Right renal pelvis (tissue), 4 donors: ENCODE measurements at places on chromosomes 2 and 18.

DNA sequence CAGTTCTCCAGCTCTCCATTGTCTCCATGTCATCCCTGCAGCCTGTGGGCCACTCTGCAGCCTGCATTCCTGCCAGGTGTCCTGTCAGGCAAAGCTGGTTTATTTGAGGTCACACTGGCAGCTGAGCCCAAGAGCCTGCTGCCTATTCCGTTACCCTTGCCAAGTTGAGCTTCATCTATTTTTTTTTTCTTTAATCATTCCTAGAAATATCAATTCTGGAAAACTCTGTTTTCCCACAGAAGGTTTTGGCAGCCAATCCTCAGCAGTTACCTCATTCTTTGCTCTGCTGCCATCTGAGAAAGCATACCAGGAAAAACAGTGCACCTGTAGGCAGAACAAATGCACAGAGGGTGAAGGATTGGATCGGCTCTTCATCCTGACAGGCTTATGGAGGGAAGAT is 411.0 kb upstream of the ACVR2A start:
- DNase-seq, result no peak

DNA sequence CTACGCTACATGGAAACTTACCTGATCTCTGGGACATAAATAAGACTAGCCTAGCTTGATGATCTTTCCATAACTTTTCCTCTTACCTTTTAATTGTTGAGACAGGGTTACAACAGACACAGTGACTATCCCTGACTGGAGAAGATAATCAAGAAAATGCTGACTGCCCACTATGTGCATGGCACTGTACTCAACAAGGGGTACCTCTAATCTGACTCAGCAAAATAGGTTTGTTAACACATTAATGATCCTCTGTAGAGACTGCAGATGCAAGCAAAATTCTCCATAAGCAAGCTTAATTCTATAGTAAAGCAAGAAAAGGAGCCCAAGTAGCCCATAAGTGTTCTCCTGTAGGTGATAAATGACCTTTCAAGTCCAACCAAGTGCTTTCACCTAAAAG is 25.5 kb downstream of the ACVR1C start:
- no peak for DNase-seq

- no peak for DNase-seq
Observed at GRCh38 chr2:20999906-21000645, 43.8 kb downstream of the APOB start.

DNA sequence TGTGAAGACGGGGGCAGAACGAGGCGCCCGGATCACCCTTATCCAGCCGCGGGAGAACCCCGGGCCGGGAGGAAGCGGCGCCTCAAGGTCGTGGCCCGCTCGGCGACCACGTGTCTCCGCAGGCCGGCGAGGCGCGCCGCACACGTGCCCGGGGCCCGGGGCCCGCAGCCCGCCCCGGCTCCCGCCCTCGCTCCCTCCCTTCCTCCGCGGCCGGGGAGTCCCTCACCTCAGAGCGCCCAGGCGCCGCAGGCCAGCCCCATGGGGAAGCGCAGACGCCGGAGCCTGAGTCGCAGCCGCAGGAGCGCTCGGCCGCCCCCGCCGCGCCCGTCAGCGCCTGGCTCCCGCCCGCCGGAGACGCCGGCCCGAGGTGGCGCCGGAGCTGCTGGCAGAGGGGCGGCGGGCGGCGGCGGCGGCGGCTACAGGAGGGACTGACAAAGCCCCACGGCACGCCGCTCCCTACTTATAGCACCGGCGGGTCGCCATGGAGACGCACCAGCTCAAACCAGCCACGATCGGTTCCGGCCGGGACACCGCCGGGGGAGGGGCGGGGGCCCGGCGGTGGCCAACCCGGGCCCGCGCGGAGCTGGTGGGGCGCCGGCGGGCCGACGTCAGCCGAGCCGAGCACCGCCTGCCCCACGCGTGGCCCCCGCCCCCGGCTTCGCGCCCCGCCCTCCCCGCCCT is at the start of gene ODC1:
Gene ODC1 (minus strand): TSS at position 433 of the 681 bp plus-strand sequence. CDS start 3,295 bp downstream, outside the sequence.
- DNase-seq, result peak; percentile 87

GRCh38 chr2:205957452-205958154 is 128.4 kb downstream of the INO80D start:
- DNase-seq, result no peak

- DNase-seq, result no peak
Observed at GRCh38 chr18:46748466-46748865, 8.4 kb downstream of the ST8SIA5 start.

GRCh38 chr2:240795916-240796510 is 24.0 kb downstream of the KIF1A start:
- DNase-seq, result no peak

- no peak for DNase-seq
Observed at GRCh38 chr18:74153377-74153776, 5.1 kb downstream of the TIMM21 start.

GRCh38 chr2:62339413-62339812 is 143.5 kb downstream of the B3GNT2 start:
- DNase-seq, result no peak

DNA sequence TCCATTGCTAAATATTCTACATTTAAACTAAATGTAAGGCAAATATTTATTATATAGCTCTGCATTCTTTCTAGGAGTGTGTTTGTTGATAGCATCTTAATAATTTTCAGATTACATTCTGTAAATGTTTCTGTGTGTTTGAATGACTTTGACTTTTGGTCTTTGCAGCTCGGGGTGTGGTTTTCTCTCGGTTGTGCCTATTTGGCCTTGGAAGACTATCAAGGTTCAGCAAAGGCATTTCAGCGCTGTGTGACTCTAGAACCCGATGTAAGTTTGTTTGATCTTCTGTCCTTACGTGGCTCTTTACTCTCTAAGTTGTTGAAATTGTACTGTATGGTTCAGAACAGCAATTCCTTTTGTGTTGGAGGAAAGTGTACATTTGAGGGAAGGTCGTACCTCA is 149.9 kb downstream of the TTC27 start:
- DNase-seq, result no peak

DNA sequence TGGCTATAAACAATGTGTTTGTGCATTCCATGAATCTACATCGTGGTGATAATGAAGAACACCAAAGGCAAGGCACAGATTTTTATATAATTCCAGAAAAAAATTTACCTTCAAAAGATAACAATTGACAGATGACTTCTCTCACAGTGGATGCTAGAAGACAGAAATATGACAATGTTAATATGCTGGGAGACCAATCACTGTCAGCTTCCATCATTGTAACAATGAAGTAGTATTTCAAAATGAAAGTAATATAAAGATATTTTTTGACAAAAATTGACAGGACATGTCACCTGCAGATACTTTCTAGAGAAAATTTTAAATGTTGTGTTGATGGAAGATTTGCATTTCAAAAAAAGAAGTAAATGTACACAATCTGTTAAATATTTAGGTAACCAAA is 1925.9 kb upstream of the LRRTM1 start:
- DNase-seq, result no peak

GRCh38 chr18:44672506-44672905 is 8.2 kb upstream of the SETBP1 start:
- DNase-seq, result no peak

GRCh38 chr18:36046898-36047297 is 20.5 kb downstream of the RPRD1A start:
- no peak for DNase-seq

DNA sequence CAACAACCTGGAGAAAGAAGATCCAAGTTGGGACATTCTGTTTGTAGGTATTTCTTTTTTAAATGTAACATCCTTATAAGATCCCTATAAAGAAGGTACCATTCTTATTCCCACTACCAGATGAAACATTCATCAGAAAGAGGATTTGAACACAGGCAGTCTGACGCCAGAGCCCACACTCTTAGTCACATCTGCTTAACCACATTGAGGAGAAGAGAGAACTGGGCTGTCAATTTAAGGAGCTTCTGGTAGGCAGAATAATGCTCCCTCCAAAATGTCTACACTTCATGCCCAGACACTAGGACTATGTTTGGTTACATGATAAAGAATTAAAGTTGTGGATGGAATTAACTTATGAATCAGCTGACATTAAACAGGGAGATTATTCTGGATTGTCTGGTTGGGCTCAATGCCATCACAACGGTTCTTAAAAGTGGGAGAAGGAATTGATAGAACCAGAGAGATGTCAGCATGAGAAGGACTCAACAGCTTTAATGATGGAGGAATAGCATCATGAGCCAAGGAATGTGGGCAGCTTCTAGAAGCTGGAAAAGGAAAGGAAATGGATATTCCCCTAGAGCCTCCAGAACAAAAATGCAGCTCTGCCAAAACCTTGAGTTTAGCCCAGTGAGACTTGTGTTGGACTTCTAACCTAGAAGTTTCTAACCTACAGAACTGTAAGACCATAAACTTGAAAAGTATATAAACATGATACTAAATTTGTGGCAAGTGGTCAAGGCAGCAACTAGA is 82.2 kb downstream of the KLF7 start:
- no peak for DNase-seq

DNA sequence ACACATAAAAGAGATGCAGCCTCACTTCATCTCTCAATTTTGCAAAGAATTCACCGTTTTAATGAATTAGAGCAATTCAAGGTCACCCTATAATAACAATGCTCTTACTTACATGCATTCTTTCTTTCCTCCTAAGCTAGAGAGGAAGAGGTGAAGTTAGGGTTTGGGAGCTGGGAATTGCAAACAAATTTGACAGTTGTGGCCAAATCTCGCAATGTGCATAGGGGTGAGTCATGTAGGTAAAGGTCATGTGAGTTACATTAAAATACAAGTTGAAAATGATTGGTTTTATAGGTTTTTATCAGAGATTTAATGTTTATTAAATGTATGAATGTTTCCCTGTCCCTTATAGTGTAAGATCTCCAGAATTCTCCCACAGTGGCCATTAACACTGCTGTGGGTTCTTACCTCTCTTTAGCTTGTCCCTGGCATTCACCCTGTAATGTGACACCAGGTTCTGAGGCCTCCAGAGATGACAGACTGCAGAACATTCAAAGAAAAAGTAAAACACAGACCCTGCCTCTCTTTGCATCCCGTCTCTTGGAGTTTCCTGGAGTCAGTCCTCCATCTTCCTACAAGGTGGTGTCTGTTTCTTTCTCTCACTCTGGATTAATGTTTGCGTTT is 53.7 kb upstream of the LGALSL start:
- no peak for DNase-seq

- no peak for DNase-seq
Observed at GRCh38 chr2:119772767-119773166, 13.0 kb downstream of the PTPN4 start.

- no peak for DNase-seq
Observed at GRCh38 chr18:34726286-34727004, 16.3 kb downstream of the DTNA start.

- DNase-seq, result no peak
Observed at GRCh38 chr2:76075126-76075525, 364.4 kb upstream of the GCFC2 start.

- DNase-seq, result no peak
Observed at GRCh38 chr2:241563571-241563980, 5.0 kb downstream of the BOK start.

GRCh38 chr2:237256887-237257286 is 157.1 kb downstream of the COL6A3 start:
- DNase-seq, result no peak

DNA sequence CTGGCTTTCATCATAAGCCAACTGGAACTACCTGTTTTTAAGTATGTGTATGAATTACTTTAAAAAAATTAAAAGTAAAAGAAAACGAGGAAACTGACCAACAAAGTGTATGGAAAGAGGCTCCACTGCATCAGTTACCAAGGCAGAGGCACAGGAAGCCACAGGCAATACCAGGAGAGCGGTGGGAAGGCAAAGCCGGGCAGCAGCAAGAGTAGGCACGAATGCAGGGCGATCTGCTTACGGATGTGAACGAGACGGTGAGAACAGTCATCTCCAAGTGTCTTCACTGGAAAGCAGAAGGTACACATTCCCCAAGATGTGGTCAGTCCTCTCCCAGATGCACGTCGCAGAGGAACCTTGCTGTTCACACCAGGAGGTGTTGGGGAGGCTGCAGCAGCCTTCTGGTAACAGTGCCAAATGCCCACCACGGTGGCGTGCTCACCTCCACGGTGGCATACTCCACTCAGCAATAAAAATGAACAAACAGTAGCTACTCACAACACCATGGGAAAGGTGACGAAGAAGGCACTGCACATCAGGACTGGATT is 43.1 kb downstream of the HS6ST1 start:
- no peak for DNase-seq

DNA sequence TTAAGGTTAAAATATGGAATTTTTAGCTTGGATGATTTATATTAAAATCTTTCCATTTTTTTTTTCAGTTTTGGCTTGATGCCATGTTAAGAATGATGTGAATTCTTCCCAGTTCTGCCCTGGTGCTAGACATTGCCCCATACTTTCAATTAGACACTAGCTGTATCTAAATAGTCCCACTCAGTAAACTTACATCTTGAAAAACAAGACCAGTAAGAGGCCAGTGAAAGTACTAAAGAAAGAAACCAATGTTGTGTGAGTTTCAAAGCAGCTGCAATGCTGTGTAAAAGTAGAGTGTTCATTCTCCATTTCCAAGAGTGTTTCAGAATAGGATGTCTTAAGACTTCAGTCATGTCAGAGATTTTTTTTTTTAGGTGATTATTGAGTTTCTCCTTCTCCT is 40.0 kb upstream of the CYBRD1 start:
- DNase-seq, result no peak

GRCh38 chr2:234348081-234348480 is 148.8 kb downstream of the ARL4C start:
- DNase-seq, result no peak

DNA sequence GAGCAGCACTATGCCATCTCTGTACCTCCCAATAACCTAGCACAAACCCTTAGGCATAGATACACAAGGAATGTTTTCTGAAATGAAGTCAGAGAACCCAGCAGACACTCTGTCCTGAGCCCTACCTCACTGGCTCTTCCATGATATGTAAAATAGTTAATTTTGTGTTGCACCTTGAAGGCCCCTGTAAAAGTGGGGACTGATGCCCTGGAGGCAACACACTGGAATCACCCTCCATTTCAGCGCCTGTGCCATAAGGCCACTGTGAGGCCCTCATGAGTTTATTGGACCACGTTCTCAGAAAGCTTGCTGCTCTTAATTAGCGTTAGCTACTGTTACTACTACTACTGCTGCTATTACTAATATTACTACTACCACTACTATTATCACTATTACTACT is 670.1 kb upstream of the SOX11 start:
- no peak for DNase-seq

DNA sequence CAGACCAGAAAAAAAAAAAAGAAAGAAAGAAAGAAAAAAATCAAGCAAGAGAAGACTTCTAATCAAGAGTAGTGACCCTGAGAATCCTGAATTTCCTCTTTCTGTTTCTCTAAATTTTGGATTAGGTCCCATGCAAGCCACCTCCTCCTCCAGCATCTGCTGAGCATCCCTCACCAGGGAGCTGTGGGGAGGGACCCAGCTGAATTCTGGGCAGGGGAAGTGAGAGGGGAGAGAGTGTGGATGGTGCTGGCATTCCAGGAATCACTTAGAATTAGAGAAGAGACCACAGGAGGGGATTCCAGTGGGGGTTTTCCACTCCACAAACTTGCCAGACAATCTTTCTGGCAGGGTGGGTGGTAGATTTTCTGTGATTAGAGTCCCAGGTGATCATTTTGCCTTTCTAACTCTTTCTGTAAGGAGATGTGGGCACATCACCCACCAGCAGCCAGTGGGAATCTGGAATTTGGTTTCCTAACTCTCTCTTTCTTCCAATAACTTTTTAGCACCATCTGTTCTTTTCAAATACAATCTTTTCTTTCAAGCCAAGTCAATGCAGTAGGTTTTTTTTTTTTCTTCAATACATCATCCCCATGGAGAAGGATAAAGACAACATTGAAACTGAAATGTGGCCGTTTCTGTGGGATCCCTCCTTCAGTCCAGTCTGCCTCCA is 279.2 kb downstream of the CLIP4 start:
- no peak for DNase-seq

- DNase-seq, result no peak
Observed at GRCh38 chr18:28823506-28824182, 646.7 kb upstream of the CDH2 start.
